GM23248 (cell line): ENCODE measurements at places on chromosomes 11 and 22. TPM values are rescaled to one million over a fixed set of nuclear protein-coding genes. Genes with fewer than 3 reads are reported as not detected.

TOMM22 gene
- total RNA-seq = 48.9 and 53.9 TPM in 2 replicates

- H3K4me1 ChIP-seq = no peaks in the 10 kb centered on the region
- no peak overlapping the region for H3K4me3 ChIP-seq
- no peak for DNase-seq
- H3K36me3 ChIP-seq = no peaks in the 10 kb centered on the region
- H3K27me3 ChIP-seq = no peaks in the 10 kb centered on the region
These were observed 120.6 kb downstream of the PAX6 start for GRCh38 chr11:31690516-31690915.

- DNase-seq = no peak
- peaks cover 21% of the 10 kb centered on the region; the same call in 1 of the 2 replicates for H3K36me3 ChIP-seq
- peaks cover 28% of the 10 kb centered on the region for H3K4me1 ChIP-seq
- H3K27ac ChIP-seq = peak overlapping the region; percentile 74
- H3K27me3 ChIP-seq = no peaks in the 10 kb centered on the region
These were observed 7.5 kb upstream of the POLDIP3 start for GRCh38 chr22:42622061-42622710.

BRSK2 gene
- total RNA-seq = 0.11 and 0.13 TPM in 2 replicates

- peaks cover 7% of the 10 kb centered on the region; the same call in 1 of the 2 replicates for H3K4me1 ChIP-seq
- H3K4me3 ChIP-seq = no peak overlapping the region
- H3K36me3 ChIP-seq = no peaks in the 10 kb centered on the region
- H3K27ac ChIP-seq = no peak overlapping the region
- DNase-seq = no peak
- no peaks in the 10 kb centered on the region for H3K27me3 ChIP-seq
These were observed 2.2 kb downstream of the NEU3 start for GRCh38 chr11:74990941-74991340.

GALR3 gene
- not detected in 2 replicates for total RNA-seq

GLB1L3 gene
- total RNA-seq = not detected in 2 replicates

APOA4 gene
- not detected in 2 replicates for total RNA-seq

- no peak overlapping the region for H3K4me3 ChIP-seq
- peaks cover 80% of the 10 kb centered on the region for H3K36me3 ChIP-seq
These were observed 15.8 kb downstream of the RTCB start for GRCh38 chr22:32396255-32396654.
